Stomach (tissue), 19 donors: ENCODE measurements at places on chromosomes 2 and 18.
A peak's percentile ranks its signal among the peaks of the same experiment; 100 is the strongest.

DNA sequence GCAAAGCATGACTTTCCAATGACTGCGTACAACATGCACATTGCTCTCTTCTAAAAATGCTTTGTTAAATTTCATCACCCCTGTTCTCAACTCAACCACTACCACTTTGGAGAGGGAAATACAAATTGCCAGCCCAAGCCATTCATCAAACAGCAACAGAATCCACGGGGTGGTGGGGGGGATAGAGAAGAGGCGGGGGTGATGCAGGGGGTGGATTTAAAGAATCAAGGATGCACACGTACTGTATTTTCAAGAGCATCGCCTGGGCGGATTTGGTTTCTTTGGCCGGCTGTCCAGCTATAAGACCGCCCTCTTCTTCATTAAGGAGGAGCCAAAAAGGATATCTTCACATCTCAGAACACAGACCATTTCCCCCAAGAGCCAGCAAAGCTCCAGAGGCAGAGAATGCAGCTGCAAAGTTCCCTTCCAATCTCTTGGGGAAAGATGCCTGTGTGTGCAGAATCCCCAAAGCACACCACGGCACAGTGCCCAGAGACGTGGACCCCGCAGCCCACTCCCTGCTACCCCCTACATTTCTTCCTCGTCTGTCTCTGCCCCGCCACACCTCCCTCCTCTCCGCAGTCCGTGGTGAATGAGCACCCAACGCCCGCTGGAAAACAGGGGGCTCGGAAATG lies 977 bp downstream of the SLC8A1 start:
- no peak for DNase-seq

DNA sequence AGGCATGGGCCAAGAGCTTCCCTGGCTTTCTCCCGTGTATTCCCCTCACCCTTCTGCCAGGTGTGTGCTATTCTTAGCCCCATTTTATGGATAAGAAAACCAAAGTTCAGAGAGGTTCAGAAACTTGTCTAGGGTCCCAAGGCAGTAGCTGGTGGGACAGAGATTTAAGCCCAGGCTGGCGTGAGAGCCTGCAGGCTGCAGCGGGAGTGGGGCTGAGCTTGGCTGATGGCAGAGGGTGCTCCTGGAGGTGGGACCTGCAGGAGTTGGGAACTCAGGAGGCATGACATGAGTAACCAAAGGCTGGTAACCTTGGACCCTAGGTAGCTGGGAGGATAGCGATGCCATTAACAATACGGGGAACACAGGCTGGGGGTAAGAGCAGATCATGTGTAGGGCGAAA lies 87.3 kb upstream of the B3GNT7 start:
- DNase-seq = no peak

DNA sequence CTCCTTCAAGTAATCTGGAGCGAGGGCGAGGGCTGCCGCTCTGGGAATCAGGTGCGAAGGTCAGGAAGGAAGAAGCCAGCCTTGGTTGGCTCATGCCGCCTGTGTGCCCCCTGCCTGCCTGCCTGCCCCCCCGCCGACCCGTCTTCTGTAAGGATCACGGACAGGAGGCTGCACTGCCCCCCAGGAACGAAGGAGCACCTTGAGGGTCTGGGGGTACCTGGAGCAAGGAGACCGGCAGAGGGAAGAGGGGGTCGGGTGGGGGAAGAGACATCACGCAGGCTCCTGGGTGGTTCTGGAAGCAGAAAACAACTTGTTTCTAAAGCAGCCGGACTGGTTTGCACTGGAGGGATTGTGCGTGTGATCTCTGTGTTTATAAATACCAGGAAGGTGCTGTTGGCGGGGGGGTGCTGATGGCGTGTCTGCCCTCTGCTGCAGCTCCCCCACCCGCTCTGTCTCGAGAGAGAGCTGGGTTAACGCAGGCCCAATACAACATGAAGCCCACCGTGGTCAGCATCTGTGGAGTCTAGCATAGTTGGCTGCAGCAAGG lies 1.7 kb downstream of the FOSL2 start:
- DNase-seq = peak; percentile 89

DNA sequence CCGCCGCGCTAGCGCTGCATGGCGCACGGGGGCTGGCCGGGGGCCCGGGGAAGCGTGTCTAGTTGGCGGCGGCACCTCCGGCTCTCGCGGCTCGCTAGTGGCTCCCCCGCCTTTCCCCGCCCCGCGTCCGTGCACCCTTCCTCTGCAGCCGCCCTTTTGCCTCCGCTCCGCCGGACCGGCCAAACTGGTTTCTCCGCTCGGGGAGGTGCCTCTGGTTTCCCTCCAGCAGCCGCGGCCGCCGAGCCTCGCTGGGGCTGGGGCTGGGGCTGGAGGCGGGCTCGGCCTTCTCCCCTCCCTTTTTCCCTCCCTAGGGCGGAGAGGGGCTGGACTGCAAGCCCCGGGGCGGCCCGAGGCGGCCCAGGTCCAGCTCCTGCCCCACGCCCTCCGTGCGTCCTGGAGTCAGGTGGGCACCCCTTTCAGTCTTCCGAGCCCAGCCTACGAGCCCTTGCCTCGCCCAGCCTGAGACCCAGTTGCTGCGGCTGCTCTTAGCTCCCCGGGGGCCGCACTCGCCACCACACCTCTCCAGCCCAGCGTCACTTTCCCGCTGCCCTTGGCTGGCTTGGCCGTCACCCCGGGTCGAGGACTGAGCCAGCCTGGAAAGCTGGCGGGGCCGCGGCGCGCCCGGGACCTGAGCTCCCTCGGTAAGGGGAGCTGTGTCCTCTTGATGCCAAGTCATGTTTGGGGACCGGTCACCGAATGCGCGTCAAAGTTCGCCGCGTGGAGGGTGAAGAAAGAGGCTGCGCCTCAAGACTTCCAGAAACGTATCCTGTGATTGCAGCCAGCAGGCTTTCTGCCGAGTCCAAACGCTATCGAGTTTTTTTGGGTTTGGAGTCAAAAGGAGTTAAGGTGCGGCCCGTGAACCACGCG lies at the start of gene ATP8B1:
TSS of gene ATP8B1 (minus strand) at position 213 of the 867 bp plus-strand sequence. CDS start 71,508 bp downstream, outside the sequence.
- peak; percentile 97 for DNase-seq

DNA sequence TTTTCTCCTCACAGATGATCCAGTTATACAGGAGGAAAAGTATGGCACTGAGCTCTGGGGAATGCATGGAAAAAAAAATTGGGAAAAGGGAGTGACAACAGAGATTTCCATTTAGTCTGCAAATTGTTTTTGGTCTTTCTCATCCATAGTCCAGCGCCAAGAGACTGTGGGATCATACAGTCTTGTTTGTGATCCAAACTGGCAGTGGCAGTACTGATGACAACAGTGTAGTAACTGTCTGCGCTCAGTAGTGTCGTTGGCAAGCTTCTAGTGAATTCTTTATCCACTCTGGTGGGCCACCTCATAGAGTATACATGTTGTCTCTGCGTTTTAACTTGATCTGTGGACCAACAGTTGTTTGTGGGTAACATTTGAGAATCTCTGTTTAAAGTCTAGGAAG lies 37.9 kb downstream of the GALNT1 start:
- peak; percentile 32 for DNase-seq
